ENCODE measurements at places on chromosomes 16 and 17.
A peak's percentile ranks its signal among the peaks of the same experiment; 100 is the strongest.

DNA sequence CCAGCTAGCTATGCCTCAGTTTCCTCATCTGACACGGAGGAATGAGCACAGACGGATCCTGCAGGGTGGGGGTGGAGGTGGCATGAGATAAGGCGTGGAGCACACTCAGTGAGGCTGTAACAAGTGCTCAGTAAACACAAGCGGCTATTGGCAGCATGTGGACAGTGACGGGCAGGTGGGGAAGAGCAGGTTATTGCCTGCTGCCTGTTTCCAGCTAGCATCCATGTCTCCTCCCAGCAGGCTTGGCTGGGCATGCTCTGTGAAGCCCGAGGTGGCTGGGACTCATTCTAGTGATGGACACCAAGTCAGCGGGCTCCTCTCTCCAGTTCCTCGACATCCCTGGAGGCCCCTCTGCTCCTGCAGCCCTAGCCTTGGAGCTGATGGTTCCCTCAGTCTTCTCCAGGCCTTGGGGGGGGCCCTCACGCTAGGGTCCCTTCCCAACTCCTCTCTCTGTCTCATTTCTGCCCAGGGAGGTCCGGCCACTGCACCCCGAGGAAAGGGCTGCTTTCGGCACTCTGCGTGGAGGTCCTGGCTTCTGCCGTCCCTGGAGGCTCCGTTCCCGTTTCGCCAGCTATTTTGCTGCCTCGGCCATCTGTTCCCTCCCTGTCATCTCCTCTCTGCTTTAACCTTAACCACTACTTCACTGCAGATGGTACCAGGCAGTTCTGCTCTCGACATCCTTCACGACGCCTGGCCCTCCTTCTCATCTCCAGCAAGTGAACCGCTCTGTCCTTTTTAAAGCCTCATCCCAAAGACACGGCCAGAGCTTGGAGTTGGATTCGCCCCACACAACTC lies 6.2 kb downstream of the RTN4RL1 start:
- DNase-seq, result no peak

DNA sequence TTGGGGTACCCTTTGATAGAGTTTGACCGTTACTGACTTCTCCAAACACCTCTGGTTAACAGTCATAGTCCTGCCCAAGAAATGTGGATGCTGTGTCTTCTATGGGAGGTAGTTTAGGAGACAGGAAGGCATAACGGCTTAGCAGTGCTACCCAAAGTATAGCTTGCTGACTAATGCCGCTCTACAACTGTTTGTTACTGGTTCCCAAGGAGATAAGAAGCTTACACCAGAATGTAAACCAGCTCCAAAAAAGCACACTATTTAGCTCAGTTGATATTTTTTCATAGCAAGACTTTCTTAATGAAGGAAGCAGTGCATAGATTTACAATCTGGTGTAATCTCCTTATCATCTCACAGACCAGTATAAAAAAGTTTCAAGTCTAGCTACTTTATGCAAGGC lies 95.7 kb downstream of the HS3ST3B1 start:
- DNase-seq, result no peak

GRCh38 chr17:42548070-42548837 lies 4.5 kb upstream of the HSD17B1 start:
- peak; percentile 83 for DNase-seq

DNA sequence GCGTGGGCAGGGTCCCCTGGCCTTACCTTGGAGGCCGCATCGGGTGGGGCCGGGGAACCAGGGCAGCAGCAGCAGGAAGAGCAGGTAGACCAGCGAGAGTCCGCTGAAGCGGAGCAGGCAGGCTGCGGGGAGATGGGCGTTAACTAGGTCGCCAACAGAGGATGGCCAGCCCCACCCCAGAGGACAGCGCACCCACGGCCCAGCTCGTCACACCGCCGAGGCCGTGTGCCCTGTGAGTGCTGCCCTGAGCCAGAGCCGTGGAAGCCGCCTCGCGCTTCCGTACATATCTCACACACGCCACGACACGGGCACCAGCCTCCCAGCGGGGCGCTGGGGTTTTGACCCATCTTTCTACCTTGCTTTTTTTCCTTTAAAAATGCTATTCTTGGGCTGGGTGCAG lies 35.7 kb downstream of the PIEZO1 start:
- DNase-seq, result no peak

DNA sequence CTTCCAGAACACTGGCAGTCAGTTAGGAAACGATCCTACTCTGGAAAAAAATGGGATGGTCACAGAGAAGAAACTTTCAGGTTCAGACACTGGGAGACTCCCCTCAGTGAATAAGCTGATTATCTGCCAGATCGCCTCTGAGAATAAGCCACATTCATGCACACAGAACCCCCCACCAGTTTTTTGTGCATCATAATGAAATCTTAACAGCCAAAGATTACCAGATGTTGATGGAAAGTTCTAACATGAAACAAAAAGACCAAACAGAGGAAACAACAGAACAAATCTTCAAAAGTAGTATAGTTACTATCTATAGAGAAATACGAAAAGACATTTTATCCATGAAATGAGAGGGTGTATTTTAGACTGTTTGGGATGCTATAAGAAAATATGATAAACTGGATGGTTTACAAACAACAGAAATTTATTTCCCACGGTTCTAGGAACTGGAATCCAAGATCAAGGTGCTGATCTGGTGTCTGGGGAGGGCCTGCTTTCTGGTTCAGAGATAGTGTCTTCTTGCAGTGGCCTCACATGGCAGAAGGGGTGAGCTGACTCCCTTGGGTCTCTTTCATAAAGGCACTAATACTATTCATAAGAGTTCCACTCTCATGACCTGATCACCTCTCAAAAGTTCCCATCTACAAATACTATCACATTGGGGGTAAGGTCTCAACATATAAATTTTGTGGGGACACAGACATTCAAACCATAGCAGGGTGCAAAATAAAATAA lies 8.0 kb upstream of the AMZ2 start:
- DNase-seq, result no peak

DNA sequence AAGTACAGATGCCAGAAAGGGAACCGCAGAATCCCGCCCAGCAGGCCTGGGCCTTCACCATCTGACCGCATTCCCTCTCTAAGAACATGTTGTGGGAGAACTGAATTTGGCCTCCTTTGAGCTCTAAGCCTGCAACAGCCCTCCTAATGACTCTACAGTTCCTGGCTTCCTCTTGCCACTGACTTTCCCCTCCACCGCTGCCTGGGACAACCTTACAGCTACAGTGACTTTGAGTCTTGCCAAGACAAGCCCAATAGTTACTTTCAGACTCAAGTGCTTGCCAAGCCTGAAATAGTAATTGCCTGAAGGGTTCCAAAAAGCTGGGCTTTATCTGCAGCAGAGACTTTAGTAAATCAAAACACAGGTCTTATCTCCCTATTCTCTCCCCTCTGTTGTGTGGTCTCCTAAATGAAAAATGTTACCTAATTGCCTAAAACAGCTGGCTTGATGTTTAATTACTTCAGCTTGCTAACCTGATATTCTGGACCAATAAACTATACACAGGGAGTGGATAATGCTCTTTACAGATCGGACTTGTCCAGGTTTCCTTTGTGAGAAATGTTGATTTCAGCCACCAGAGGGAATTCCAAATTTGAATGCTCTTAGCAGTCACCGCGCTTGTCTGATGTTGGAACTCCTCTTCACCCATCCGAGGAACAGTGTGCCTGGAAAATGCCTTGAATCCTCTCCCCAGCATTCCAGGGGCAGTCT lies 85.1 kb upstream of the TBX2 start:
- no peak for DNase-seq

GRCh38 chr17:7133424-7133823 lies 18.8 kb upstream of the ASGR2 start:
- no peak for DNase-seq

- no peak for DNase-seq
Measured at GRCh38 chr17:82285141-82285540, 11.6 kb upstream of the CSNK1D start.

- no peak for DNase-seq
Measured at GRCh38 chr17:71503710-71504465, 616.9 kb upstream of the SOX9 start.

GRCh38 chr16:64808474-64808873 lies 313.4 kb downstream of the CDH11 start:
- no peak for DNase-seq

DNA sequence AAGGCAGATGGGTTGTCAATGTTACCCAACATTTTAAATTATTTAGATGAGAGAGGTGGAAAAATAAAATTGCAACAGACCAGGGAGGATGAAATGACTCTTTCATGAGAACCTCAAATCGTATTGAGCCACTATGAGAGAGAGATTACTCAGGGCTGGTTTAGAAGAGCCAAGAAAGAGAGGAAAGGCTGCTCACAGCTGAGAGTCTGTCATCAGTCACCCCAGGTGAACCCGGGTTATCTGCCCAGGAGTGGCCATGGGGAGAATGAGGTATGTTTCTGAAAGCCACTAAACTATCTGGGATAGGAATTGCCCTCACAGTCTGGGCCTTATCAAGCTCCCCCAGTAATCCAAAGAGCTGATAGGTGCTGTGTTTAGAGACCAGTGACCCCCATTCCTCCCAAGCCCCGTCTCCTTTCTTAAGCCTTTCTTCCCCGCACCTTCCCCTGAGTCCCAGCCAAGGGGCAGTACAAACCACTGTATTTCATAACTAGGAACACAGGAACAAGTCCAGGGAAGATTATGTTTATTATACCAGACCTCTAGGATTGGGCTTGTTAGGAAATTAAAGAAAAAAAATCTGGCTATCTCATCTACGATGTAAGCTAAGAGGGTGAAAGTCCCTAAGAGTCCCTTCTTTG lies 158.9 kb upstream of the NOL11 start:
- no peak for DNase-seq

DNA sequence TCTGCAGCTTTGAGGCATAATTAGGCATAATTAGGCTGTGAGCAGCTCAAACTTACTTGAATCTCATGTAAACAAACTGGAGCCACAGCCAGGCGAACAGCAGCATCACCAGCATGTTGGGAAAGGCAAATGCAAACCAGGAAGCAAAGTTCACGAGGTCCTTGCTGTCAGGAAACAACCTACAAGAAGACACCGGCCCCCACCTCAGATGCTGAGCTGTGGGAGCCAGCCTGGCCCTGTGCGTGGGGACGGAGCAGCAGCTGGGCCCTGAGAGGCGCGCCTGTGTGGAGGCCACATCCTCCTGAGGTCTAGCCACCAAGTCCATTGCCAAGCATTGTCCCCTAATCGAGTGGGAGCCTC lies 12.2 kb downstream of the SLC13A5 start:
- DNase-seq, result no peak

GRCh38 chr17:68514831-68515635 lies 2.8 kb downstream of the PRKAR1A start:
- DNase-seq, result no peak

DNA sequence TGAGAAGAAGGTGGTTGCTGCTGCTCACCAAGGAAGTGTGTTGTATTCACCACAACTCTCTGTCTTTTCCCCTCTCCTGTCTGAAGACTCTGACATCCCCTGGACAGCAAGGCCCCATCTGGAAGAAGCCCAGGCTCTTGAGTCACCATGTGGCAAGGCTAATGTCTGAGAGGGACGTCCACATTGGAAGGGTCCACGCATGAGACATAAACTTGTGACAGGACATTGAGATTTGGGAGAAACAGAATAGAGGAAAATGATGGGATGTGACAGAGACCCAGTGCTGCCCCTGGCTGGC lies 176.5 kb downstream of the IRF8 start:
- no peak for DNase-seq

GRCh38 chr17:42980766-42981397 lies 517 bp downstream of the RUNDC1 start:
- peak; percentile 64 for DNase-seq

DNA sequence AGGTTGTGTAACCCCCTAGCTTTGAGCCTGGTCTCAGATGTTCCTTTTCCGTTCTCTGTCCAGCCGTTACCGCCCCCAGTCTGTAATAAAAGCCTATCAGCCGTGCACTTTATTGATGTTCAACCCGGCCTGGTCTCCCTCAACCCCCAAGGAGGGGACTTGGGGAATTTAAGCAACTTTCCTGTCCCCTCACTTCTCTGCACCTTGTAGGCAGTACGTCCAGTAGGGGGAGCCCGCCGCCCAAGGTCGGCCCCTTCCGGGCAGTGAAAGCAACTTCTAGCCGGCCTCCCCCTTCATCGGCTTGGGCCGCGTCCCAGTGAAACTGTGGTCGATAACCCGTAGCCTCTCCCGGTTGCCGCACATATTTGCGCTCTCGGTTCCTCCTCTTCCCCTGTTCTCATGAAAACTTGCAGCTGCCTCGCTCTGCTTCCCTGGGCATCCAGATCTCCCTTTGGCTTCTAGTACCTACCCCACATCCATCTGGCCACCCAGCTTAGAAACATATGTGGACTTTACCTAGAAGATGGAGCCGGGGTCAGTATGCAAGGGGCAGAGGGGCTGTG lies 7.9 kb downstream of the PNPO start:
- peak; percentile 70 for DNase-seq

DNA sequence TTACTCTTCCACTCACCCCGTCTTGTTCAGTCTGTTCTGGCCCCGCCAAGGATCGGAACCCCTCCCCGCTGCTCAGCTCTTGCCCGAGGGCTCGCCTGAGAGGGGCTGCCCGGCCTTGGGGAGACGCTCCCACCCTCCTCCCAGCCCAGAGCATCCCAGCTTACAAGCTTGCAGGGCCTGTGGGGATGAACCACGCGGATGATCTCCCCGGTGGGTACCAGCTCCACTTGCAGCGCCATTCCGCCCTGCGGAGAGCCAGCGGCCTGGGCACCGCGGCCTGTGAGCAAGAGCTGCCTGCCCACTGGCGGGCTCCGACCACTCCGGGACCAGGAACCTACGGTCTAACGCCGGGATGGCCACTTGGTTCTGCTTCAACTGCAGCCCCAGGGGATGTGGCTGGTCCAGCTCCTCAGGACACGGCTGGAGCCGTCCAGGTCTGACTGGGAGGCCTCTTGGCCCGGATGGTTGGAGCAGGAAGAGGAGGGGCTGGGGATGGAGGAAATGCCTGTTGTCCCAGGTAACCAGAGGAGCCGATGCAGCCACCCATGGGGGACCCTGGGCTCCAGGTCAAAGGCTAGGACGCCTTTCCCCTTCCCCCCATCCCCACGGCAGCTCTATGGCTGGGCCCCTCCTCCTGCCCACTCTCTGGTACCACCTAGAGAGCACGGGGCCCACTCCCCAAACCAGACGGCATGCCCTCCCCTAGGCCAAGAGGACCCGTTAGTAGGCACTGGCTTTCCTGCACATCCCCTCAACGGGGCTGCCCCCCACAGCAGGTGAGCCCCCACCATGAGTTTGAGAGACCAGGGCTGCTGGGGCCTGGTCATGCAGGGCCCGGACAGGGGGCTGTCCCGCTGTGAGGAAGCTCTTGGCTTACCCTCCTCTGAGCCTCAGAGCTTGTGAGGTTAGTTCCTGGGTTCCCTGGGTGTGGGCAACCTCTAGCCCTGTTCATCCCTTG lies at the start of gene MYO1C:
Gene MYO1C, minus strand, starts transcription at position 438 of the 958 bp plus-strand sequence. Its CDS starts 199 bp downstream, at position 239.
- no peak for DNase-seq

DNA sequence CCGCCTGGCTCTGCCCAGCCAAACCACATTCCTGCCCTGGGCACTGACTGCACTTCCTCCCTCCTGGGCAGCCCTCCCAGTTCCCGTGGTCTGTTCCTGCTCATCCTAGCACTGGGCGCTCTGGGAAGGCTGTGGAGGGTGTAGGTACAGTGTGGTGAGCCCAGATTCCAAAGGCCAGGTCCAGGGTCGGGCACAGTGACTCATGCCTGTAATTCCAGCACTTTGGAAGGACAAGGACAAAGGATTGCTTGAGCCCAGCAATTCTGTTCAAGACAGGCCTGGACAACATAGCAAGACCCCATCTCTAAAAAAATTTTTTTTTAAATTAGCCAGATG lies 30.6 kb downstream of the C16orf74 start:
- DNase-seq, result no peak
